ENCODE measurements at places on chromosomes 2 and 18.

- DNase-seq, result peak; percentile 25
Measured at GRCh38 chr2:227082286-227082685, 81.7 kb downstream of the COL4A4 start.

GRCh38 chr18:59426855-59427254 lies 67.8 kb upstream of the LMAN1 start:
- no peak for DNase-seq

DNA sequence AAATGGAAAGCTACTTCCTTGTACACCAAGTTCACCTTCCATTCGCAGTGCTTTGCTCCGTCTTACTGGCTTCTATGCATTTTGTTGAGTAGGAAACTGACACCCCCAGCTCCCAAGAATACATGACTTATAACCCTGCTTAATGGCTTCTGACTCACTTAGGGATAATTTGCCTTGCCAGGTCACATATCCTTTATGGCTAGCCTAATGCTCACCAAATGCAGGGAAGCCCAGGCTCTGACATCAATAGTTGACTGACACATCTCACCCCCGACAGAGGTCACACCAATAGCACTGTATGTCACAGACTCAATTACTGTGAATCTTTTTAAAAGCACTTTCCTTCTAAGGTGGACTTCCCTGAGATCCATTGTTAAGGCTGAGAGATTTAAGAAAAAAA lies 147.2 kb downstream of the DTNA start:
- peak; percentile 82 for DNase-seq

DNA sequence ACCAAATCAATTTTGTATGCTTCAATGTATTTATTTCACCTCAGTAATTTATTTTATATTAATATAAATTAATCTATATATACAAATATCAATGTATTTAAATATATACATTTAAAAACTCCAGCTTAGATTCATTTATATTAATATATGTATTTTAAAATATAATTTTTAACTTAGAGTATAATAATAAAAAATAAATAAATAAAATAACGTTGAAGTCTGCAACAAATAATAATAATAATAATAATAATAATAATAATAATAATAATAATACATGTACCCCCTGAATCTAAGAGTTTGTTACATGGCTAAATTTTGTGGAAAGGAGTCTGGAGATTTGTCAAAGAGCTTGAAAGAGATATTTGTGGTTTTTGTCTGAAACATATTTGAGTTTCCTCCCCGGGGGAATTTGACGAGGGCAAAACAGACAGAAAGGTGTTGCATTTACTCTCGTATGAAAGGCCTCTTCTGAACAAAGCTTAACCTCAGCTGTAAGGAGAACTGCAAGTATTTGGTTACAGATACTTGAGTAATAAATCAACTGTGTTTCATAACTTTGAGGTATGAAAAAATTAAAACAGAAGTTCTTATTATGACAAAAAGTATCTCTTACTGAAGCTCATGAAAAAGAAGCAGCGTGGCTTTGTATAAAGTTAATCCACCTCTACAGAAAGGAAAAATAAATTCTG lies 93.4 kb downstream of the CDH19 start:
- no peak for DNase-seq

GRCh38 chr2:241200822-241201395 lies 12.4 kb downstream of the ANO7 start:
- DNase-seq, result no peak

DNA sequence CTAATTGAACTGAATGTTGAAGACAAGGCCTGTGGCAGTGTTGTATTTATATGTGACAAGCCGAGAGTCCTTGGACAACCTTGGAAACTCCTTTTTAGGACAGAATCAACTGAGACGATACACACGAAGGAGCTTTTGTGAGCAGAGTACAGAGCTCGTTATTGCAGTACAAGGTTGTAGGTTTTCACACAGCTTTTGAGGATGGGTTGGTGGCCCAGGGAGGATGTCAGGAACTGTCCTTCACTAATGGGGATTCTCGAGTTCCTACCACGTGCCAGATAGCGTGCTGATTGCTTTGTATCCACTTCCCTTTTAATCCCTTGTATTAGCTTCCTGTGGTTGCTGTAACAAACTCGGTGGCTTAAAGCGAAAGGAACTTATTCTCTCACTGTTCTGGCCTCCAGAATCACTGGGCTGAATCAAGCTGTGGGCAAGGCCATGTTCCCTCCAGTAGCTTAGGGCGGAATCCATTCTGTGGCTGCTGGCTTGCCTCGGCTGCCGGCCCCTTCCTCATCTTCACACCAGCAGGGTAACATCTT lies 20.2 kb downstream of the INPP4A start:
- peak; percentile 14 for DNase-seq

- no peak for DNase-seq
Measured at GRCh38 chr2:223880796-223881195, 43.4 kb upstream of the AP1S3 start.

DNA sequence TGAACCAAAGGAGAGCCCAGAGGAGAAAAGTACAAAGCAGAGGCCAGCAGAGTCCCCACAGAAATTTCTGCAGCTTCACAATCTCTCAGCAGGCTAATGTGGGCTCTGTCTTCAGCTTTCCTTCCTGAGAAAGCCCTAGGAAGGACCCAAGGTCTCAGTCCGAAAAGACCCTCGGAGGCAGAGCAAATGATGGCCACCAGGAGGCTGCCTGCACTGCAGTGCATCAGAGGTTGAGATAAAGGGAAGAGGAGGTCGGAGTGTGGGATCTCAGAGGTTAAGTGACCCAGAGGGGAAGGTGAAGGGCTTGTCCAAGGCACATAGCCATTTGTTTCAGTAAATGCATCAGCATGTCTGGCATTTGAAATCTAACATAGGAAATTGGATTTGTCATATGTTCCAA lies 299.1 kb upstream of the SLC14A2 start:
- DNase-seq, result no peak

DNA sequence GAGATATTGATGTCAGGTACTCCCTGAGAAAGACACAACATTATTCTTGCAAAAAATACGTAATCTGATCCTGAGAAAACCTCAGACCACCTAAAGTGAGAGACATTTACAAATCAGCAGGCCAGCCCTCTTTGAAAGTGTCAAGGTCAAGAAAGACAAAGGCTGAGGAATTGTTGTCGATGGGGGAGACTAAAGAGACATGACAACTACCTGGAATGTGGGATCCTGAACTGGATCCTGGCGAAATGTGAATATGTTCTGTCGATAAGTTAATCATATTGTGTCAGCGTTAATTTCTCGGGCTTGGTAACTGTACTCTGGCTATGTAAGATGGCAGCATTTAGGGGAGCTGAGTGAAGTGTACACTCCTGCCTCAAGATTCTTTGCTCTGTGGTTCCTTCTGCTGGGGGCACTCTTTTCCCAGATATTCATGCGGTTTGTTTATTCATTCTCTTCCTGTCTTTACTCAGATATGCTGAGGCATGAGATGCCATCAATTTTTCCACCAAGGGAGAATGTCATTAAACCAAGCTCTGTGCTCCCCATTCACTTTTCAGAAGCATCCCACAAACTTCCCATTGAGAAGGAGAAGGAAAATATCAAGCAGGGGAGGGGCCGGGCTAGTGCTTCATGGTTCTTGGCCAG lies 154.9 kb downstream of the CAPN13 start:
- DNase-seq, result no peak

GRCh38 chr18:12113999-12114646 lies 20.5 kb downstream of the ANKRD62 start:
- DNase-seq, result no peak

DNA sequence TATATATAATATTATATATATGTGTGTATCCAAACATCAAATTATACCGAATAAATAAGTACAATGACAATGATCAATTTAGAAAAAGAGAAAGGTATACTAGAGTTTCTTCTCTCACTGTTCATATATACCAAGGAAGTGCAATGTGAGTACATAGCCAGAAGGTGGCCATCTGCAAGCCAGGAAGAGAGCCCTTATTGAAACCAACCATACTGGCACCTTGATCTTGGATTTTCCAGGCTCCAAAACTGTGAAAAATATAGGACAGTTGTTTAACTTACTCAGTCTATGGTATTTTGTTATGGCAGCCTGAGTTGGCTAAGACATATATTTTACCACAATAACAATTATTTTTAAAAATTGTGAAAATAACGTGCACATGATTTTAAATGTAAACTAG lies 1490.2 kb upstream of the SLC39A10 start:
- peak; percentile 34 for DNase-seq

DNA sequence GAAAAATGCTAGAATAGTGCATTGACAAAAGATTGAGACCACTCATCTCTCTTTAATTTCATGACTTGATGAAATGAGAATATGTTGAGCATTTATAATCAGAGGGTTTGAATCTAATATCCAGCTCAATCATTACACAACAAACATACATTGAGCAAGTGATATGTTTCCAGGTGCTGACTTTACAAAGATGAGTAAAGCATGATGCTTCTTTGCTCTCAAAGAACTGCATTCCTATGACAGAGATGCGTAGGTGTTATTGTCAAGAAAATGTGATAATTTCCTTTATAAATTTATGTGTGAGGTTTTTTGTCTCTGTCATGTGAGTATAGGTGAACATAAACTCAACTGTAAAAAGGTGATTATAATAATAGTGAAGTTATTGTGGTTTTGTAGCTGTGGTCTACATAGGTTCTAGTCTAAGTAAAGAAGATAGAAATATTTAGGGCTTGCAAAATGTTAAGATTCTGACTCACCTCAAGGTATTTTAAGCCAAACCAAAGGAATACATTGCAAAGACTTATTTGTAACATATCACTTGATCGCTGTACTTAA lies 389.8 kb downstream of the GALNT13 start:
- DNase-seq, result no peak

DNA sequence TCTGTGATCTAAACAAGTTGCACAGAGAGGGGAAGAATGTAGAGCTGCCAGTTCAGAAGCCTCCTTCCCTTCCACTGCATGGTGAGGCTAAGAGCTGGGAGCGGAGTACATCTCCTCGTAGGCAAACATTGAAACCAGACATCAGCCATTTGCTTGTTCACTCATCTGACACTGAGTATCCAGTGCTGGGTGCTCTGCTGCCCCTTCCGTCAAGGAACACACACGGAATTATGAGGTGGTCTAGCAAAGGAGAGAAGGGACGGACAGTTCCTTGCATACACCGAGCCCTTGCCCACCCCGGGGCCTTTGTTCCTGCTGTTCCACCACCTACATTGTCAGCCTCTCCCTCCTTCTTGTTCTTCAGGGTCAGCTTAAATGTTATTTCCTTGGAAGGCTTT lies 44.6 kb downstream of the SLC4A1AP start:
- DNase-seq, result no peak

DNA sequence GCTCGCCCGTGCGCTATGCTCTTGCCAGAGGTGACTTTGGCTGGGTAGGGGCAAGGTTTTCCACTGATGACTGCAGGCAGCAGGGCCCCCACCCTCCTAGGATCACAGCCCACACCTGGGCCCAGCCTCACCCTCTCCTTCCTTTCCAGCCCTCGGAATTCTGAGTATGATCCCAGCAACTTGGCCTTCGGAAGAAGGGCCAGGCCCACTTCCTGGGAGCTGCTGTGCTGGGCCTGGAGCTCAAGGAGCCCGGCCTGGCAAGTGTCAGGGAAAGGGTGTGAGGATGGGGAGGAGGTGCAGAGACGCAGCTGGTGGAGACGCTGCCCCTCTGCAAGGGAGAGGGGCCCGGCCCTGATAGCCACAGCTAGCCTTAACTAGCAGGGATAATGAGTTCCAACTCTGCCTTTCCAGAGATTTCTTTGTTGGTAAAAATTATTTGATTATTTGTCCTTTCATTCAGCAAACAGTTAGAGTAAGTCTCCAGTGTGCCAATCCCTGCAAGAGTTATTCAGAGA lies 1.7 kb upstream of the CNDP1 start:
- DNase-seq, result no peak

- no peak for DNase-seq
Measured at GRCh38 chr2:27255660-27256059, 7.2 kb downstream of the SLC30A3 start.

DNA sequence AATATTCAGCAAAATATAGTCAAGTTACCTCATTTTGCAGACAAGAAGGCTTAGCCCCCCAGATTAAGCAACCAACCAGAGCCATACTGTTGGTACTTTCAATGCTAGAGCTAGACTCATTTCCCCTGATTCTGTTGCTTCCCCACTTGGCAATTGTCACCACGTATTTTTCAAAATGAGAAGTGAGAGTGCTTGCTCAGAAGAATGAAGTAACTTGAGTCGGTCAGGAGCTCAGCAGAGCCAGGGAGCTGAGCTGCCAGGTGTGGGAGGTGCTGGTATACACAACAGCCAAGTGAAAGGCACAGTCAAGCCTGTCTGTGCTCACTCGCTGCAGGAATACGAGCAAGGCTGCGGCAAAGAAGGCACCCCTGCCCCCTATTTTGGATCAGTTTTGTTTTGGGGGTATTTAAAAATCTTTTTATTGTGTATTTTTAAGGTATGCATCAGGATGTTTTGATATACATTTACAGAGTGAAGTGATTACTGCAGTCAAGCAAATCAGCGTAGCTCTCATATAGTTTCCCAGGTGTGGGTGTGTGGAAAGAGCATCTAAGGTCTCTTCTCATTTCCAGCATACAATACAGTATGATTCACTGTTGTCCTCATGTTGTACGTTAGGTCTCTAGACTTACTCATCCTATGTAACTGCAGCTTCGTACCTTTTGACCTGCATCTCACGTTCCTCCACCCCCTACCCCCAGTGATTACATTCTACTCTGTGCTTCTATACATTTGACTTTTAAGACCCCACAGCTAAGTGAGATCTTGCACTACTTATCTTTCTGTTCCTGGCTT lies 62.4 kb downstream of the MRPS9 start:
- no peak for DNase-seq

GRCh38 chr2:23211987-23212583 lies 172.9 kb upstream of the KLHL29 start:
- DNase-seq, result peak; percentile 55

DNA sequence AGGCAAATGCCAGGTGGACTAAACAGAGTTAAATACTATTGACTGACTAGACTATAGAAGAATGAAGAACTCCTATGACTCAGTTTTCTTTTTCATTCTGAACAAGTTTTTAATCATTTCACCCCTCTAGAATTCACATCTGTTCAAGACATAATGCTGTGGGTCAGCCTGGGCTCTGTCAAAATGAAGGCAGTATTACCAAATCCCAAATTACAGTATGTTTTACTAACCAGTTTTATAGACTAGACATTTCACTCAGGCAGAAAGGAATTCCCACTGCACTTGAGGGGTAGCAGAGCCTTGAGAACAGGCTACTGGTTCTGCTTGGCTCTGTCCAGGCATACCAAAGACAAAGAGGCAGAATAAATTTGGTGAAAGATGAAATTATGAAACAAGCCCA lies 511.7 kb downstream of the EPHA4 start:
- no peak for DNase-seq

- DNase-seq, result no peak
Measured at GRCh38 chr18:46756025-46756558, 761 bp downstream of the ST8SIA5 start.

DNA sequence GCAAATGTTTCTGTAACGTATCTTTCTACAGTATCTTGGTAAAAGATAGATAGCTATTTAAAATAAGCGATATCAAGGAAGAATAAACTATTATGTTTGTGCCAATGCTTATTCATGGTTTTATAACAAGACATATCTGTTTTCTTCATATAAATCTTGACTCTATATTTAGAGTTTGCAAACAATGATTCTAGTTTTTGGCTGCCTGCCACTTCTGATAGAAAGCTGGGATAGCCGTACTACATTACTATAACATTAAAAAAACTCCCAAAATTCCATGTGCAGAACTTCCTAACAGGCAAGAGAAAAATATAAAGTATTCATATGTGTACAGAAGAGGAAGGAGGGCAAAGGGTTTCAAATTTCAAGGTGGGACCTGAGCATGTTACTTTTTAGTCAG lies 985.0 kb downstream of the BCL11A start:
- no peak for DNase-seq

All from kidney tubule cell (primary cell).